Pulmonary artery endothelial cell (primary cell): ENCODE measurements at places on chromosomes 3 and 15. TPM values are rescaled to one million over a fixed set of nuclear protein-coding genes. Genes with fewer than 3 reads are reported as not detected.

DNA sequence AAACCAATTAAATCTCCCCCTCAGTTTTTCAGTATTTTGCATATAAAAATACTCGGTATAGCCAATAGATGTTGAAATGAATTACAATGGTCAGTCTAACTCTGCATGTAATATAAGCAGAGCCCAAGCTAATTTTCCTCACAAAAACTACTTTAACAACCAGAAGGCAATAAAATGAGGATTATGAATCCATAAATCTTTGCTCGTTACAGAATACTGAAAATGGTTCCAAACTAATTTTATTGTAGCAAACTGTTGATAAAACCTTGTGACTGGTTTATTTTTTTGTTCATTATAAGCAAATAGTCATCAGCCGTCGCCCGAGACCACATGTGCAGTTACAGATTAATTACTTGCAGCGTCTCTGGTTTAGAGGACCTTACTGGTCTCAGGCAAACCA is 183.2 kb downstream of the SSR3 start:
- no peak for DNase-seq

DNA sequence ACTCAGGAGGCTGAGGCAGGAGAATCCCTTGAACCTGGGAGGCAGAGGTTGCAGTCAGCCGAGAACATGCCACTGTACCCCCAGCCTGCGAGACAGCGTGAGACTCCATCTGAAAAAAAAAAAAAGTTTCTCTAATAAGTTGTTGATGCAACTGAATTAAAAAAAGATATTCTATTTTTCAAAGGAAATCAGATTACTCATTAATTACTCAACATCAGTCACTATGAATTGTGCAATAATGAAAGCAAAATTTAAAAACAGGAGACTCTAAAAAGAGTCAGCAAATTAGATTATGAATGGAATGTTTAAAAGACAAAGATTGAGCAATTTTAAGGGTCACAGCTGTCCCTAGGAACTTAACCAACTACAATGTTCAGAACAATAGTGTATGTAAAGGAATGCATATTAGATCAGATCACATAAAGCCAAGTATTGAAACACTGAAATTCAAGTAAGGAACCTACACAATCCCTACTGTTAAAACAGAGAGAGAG is 60.2 kb upstream of the SLC4A7 start:
- no peak for DNase-seq

- no peak for DNase-seq
Measured at GRCh38 chr15:67080900-67081431, 15.6 kb downstream of the SMAD3 start.

DNA sequence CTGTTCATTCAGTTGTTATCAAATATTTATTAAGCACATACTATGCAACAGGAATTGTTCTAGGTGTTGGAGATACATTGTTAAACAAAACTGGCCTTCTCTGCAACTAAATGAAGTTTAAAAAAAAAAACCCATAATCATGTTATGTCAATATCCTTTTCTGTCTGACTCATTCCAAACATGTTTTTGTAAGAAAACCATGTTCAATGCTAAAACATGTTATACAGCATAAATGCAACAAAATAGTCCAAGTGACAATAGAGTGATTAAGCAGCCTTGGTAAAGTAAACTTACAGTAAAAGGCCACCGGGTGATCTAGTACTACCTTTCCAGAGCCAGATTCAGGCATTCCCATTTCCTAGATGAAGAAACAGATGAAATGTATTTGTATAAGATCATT is 278.0 kb upstream of the NECTIN3 start:
- no peak for DNase-seq

- no peak for DNase-seq
Measured at GRCh38 chr15:73718694-73719093, 34.5 kb downstream of the INSYN1 start.

DNA sequence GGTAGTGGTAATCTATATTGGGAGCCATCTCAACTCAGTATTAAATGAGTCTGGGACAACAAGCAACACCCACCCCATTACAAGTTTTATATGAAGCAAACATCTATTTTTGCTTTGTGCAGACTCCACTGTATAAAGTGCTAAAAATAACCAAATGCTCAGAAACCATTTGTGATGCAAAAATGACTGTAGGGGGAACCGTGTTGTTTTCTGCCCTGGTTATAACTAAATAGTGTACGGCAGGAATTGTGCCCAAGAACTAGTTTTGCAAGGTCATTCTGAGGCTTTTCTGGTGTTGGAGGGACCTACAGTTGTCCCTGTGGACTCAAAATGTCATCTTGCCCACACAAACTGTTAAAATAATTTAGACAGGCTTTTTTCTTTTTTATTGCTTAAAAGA is 88.3 kb downstream of the ITPR1 start:
- no peak for DNase-seq

GRCh38 chr3:124636863-124637296 is 93.4 kb upstream of the UMPS start:
- no peak for DNase-seq

DNA sequence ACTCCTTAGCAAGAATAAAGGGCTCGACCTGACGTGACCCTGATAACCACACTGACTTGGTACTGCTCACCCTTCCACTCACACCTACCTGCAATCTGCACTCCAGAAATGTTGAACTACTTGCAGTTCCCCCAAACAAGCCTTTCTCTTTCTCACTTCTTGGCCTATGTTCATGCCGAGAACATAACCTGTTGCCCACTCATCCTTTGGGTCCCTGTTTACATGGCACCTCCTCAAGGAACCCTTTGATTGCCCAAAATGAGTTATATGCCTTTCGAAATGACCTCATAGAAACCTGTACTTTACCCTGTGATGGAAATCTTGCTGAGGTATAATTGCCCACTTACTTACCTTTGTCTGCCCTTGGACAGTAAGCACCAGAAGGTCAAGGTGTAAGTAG is 96.2 kb downstream of the TMCO5A start:
- DNase-seq: no peak

- no peak for DNase-seq
Measured at GRCh38 chr3:4343258-4343657, 40.1 kb downstream of the SETMAR start.

DNA sequence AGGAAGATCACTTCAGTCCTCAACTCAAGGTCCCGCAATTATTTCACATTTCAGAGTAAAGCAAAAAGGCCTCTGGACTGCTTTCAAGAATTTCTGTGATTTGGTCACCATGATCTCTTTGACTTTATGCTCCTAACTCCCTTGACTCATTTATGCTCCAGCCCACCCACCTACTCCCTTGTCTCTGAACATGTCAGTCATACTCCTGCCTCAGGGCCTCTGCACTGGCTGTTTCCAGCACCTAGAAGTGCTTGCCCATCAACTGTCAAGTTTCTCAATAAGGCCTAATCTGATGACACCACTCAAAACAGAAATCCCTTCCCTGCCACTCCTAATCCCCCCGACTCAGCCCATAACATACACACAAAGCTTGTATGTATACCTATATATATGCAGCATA is 36.1 kb upstream of the CSPG5 start:
- no peak for DNase-seq

DNA sequence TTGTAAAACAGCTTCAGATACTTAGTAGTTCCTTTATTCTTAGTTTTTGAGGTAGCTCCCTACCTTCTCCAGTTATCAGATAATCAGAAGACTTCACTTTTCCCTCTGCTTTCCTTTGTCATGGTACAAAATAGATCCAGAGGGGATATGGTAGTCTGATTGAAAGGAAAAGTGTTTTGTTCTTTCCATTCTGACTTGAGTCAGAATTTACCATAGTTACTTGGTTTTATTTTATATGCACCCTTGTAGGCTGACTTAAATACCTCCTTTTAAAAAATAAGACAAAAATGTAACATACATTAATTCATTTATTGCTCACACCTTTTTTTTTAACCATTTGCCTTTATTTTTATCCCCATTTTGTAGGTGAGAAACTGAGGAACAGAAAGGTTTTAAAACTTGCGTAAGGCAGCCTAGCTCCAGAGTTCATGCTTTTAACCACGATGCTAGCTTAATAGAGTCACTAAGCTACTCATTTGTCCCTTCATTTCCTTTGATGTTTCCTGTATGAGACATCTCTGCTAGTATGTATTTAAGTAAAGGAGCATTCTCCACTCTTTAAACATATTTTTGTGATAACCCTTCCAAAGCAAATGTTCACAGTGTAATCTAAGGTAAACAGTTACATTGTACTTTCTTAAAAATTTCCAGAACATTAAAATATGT is 187.5 kb downstream of the KLHL25 start:
- DNase-seq: no peak

- no peak for DNase-seq
Measured at GRCh38 chr15:56699743-56700142, 33.6 kb downstream of the ZNF280D start.

GRCh38 chr3:103247459-103247858 is 812.6 kb downstream of the ZPLD1 start:
- DNase-seq: no peak

- no peak for DNase-seq
Measured at GRCh38 chr3:13266651-13267362, 153.3 kb downstream of the NUP210 start.

DNA sequence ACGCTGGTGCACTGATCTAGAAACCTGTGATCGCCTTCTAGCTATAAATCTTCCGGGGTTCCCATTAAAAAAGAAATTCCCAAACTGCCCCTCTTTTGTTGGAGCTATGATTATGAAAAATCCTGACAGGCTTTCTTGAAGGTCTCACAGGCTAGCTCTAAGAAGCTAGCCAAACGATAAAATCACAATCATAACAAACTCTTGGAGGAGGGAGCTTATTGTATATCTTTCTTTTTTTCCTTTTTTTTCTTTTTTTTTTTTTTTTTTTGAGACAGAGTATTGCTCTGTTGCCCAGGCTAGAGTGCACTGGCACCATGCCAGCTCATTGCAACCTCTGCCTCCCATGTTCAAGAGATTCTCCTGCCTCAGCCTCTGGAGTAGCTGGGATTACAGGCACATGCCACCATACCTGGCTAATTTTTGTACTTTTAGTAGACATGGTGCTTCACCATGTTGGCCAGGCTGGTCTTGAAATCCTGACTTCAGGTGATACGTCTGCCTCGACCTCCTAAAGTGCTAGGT is 72.0 kb downstream of the MYO1E start:
- no peak for DNase-seq

DNA sequence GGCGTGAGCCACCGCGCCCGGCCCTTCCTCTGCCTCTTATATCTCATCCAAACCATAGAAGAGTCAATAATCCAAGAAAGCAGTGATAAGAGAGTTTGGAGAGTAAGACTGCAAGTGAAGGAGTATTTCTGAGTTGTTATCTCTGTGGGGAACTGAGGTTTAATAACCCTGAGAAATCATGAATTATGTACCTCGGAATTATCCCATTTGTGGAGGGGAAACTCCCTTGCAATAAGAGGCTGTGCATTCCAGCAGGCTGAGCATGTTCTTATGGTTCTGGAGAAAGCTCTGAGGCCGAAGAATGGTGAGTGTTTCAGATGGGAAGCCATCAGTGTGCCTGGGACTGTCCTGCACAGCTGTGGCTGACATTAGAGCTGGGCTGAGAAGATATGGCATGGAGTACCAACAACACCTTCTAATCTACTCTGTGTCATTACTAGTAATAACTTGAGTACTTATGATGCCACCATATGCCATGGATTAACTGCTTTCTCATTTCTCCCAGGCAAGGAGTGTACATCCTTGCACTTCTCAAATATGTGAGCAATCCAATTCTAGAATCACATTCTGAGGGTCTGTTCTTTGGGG is 31.4 kb upstream of the NOX5 start:
- no peak for DNase-seq

DNA sequence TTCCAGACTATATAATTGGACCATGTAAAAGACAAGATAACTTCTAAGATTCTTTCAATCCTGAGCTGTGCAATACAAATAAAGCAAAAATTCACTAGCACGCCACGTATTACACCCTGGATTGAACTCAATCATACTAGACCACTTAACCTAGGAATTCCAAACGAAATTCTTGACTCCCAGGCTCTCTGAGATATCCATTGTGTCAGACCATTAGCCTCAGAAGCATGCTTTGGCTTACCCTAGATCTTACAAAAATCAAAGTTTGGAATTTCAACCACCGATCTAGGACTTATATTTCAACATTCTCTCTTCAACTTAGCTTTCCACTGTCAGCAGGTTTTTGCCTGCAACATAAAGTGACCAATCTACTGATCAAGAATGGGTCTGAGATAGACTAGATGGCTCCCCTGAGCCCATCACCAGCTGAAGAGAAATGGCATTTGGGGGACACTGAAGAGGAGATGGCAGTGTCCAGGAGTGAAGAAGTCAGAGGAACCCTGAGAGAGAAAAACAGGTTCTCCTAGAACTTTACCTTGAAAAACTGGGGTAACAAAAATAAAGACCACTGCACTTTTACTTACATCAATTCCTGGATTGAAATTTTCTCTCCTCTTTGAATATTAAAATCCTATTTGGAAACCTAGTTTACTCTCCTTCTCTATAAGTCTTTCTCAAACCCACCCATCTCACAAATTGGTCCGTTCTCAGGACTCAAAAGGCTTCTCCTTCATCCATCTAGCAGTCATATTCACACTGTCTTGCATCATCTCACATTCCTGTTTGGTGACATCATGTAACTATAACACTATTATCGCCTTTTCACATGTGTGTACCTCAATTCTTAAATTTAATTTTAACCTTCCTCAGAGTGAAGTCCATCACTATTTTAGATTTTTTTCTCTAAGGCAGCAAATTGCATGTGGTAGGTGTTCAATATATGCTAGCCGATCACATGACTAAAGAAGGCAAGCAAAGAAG is 18.5 kb downstream of the CPNE4 start:
- DNase-seq: no peak

DNA sequence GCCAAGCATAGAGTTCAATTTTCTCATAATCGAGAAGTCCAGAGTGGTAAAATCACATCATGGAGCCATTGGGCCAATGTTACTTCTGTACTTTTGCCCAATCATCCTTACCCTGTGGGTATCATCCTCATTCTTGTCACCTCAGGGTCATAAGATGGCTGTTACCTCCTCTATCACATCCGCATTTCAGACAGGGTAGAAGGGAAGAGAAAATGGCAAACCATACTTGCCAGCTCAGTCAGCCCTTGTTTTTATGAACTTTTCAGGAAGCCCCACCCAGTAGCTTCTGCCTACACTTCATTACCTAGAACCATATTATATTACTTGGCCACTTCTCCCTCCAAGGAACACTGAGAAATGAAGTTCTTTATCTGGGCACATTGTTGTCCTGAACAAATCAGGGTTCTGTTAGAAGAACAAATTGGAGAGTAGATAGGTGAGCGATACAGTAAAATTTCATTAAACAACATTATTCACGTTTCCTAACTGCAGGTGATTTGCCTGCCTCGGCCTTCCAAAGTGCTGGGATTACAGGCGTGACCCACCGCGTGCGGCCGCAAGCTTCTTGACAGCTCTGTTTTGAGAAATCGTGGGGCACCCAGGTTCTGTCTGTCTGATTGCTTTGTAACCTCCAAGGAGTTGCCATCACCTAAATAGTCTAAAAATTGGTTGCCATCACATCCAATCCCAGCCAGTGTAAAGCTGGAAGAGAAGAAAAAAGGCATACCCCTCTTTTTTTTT is 34.5 kb upstream of the RPN1 start:
- no peak for DNase-seq

UPK1B gene
- not detected in 2 replicates for total RNA-seq

TRPM1 gene
- 0.25 and 0.26 TPM in 2 replicates for total RNA-seq

GATM gene
- total RNA-seq: 0.46 and 0.53 TPM in 2 replicates

REC114 gene
- not detected in 2 replicates for total RNA-seq

ALG1L2 gene
- not detected in 2 replicates for total RNA-seq

FSTL1 gene
- total RNA-seq: 517 and 690 TPM in 2 replicates

PODXL2 gene
- total RNA-seq: 2.6 and 6.0 TPM in 2 replicates

C3orf49 gene
- total RNA-seq: not detected in 2 replicates

IRAK2 gene
- total RNA-seq: 26.1 and 29.4 TPM in 2 replicates

TGM5 gene
- total RNA-seq: not detected in 2 replicates

STAC gene
- total RNA-seq: not detected in 2 replicates

C3orf22 gene
- total RNA-seq: not detected in 2 replicates

ECE2 gene
- not detected in 2 replicates for total RNA-seq

ABHD2 gene
- 60.9 and 75.9 TPM in 2 replicates for total RNA-seq

IQCB1 gene
- total RNA-seq: 11.8 and 14.6 TPM in 2 replicates

PPM1L gene
- 1.8 TPM in 2 replicates for total RNA-seq
